ENCODE measurements at places on chromosomes 6 and 20. TPM values are rescaled to one million over a fixed set of nuclear protein-coding genes. Genes with fewer than 3 reads are reported as not detected.

- no peak for DNase-seq
Observed at GRCh38 chr6:2542858-2543218, 207.9 kb downstream of the MYLK4 start.

GRCh38 chr6:53818858-53819609, 24.2 kb downstream of the LRRC1 start:
- DNase-seq: no peak

Gene HDGFL1
- not detected for total RNA-seq

Gene HSPA1L
- 1.9 TPM for total RNA-seq
